ENCODE measurements at places on chromosomes 12 and 14. TPM values are rescaled to one million over a fixed set of nuclear protein-coding genes. Genes with fewer than 3 reads are reported as not detected.

The RERG gene
- not detected for total RNA-seq

The NRL gene
- 0.18 TPM for total RNA-seq

The PCK2 gene
- total RNA-seq, result 11.1 TPM

The SDS gene
- total RNA-seq, result not detected

The KRT74 gene
- not detected for total RNA-seq

- H3K27me3 ChIP-seq, result no peaks in the 10 kb centered on the region
- no peak overlapping the region for H3K4me3 ChIP-seq
- peaks cover 18% of the 10 kb centered on the region for H3K4me1 ChIP-seq
Observed at GRCh38 chr12:93776581-93777018, 99.4 kb downstream of the CRADD start.

DNA sequence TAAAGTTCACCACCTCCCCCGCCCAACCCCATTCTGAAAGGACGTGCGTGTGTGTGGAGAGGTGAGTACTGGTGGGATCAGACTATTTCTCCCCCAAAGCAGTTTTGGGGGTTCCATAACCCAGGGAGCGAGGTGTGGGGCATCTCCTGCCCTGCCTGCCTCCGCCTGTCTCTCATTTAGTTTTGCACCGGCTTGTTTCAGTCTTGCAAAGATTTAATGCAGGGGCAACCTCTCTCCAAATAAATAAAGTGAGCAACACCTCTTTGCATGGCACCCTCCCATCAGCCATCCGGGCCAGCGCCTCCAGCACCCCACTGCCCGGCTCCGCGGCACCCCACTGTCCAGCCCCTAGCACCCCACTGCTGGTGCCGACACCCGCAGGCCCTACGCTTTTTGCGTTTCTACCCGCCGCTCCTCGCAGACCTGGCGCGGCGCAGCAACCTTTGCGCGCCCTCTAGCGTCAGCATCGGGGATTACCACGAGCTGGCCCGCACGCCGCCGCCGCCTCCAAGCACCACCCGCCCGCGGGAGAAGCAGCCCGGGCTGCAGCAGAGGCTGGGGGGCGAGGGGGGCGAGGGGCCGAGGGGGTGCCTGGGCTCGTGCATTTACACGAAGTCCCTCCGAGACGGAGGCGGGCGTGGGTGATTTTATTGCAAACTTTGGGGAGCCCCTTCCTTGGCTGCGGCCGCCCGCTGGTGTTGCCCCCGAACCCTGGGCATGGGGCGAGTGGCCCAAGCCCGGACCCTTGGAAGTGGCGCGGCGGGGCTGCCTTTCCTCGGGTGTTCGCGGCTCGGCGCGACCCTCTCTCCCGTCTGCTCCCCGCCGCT is 55.8 kb upstream of the VRK1 start:
- H3K4me3 ChIP-seq, result peak overlapping the region; percentile 40
- H3K4me1 ChIP-seq, result no peaks in the 10 kb centered on the region
- peak; percentile 15 for DNase-seq
- no peak overlapping the region for H3K27ac ChIP-seq

DNA sequence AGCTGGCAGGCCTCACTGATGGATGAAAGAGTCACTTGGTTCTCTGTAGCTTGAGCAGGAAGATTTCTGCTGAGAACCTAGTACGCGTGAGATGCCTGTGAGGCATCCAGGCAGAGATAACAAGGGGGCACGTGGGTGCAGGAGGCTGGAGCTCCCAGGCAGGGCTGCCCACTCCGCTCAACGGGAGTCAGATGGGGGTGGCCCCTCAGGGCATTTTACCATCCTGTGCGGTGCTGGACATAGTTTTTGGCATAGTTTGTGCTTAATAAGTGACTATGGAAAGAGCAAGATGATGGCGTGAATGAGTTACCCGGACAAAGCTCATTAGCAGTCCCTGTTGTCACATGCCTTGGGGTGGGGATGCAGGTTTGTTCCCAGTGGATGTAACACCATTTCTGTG is 182.8 kb downstream of the TSPAN9 start:
- peaks cover 5% of the 10 kb centered on the region for H3K4me1 ChIP-seq
- H3K36me3 ChIP-seq, result no peaks in the 10 kb centered on the region
- no peak for DNase-seq

- H3K4me3 ChIP-seq, result no peak overlapping the region
- no peaks in the 10 kb centered on the region for H3K27me3 ChIP-seq
- H3K27ac ChIP-seq, result no peak overlapping the region
- H3K36me3 ChIP-seq, result peaks cover 35% of the 10 kb centered on the region
- no peaks in the 10 kb centered on the region for H3K4me1 ChIP-seq
Observed at GRCh38 chr12:7114851-7115250, 5.8 kb upstream of the C1RL start.

DNA sequence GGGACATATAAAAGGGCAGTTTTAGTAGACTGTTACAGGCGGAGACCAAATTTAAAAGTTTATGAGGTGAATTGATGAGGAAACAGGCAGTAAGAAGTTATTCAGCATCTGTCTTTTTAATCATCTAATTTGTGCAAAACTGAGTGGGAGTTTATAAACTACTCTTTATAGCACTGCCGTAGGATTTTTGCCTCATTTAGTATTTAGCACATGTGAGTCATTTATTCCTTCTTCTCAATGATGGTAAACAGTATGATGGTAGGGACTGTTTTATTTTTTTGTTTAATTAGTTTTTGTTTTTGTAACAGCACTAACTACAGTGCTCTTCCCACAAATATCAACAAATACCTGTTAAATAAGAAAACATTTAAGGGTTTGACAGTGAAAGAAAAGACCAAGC is 20.6 kb downstream of the TOGARAM1 start:
- H3K36me3 ChIP-seq, result no peaks in the 10 kb centered on the region
- no peaks in the 10 kb centered on the region for H3K27me3 ChIP-seq
- DNase-seq, result no peak

- H3K36me3 ChIP-seq, result no peaks in the 10 kb centered on the region
- H3K27me3 ChIP-seq, result no peaks in the 10 kb centered on the region
- DNase-seq, result no peak
- H3K27ac ChIP-seq, result no peak overlapping the region
- H3K4me3 ChIP-seq, result no peak overlapping the region
Observed at GRCh38 chr14:44531658-44532057, 24.6 kb upstream of the FSCB start.

Data from IMR-90 (cell line).